ENCODE measurements at places on chromosomes 3 and 15.
A peak's percentile ranks its signal among the peaks of the same experiment; 100 is the strongest.

DNA sequence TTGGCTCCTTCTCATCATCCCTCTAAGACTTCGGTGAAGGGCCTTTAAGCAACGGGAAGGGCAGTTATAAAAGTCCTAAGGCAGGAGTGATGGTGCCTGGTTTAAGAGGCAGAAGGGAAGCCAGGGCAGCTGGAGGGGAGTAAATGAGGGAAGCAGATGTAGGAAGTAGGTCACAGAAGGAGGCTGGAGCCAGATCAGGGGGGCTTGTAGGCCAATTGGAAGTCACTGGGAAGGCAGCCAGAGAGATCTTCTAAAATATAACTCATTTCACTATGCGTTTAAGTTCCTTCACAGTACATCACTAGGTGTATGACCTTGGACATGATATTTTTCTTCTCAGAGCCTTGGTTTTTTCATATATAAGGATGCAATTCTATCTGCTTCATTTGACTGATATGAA, 94.7 kb downstream of the MYH15 start:
- no peak for DNase-seq

- no peak for DNase-seq
These were observed 29.8 kb upstream of the SLC25A36 start for GRCh38 chr3:140911822-140912221.

DNA sequence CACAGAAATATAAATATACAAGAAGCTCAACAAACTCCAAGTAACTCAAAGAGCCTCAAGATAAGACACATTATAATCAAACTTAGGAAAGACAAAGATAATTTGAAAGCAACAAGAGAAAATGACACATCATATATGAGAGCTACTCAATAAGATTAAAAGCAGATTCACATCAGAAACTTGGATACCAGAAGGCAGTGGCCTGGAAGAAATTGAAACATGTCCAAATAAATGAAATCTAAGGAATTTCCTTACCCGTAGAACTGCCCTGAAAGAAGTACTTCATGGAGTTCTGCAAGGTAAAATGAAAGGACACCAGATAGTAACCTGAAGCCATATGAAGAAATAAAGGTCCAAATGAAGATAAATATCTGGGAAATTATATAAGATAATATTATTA, 113.9 kb downstream of the LSAMP start:
- DNase-seq = peak; percentile 13

GRCh38 chr15:99409560-99409959, 156.2 kb upstream of the MEF2A start:
- no peak for DNase-seq

DNA sequence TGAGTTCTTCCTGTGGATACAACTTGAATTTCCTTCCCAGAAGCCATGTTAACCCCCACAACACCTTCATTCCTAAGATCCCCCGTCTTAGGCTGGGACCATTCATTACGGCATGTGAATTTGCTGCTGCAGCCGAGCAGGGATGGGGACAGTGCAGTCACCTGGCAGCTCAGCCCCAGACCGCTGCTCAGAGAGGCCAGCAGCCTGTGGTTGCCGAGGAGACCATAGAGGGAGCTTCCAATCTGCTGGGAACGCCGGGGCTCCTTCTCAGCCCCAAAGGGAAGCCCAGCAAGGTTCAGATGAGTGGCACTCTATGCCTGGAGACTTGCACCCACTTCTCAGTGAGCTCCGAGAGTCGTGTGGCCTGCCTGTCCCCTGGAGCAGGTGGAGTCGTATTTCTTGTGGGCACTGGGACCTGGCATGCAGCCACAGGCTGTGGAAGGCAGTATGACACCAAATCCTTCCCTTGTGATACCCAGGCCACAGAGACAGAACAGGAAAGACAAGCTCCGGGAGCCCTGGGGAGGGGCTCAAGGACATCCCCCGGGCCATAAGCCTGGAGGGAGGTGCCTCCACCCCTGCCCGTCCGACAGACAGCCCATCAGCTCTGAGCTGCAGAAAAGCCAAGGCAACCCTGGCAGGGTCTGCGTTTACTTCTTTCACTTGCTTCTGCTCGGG, 167.3 kb downstream of the FAM43A start:
- no peak for DNase-seq

DNA sequence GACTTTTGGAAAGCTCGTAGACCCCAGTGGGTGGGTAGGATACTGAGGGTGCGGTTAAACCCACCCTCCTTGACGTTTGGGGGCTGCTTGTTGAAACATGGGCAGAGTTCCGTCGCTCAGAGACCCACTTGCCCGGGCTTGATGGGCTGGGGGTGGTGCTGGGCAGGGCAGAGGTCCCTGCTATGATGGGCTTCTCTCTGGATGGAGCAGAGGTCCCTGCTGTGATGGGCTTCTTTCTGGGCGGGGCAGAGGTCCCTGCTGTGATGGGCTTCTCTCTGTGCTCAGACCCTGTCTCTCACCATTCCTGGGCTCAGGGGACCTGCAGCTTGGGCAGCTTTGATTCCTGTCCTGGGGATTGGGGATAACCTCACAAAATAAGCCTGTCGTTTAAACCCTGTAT, 45.2 kb downstream of the FBLN2 start:
- DNase-seq = no peak

- DNase-seq = no peak
These were observed 243.3 kb upstream of the TOPAZ1 start for GRCh38 chr3:43998370-43998835.

- no peak for DNase-seq
These were observed 88.6 kb downstream of the GTPBP8 start for GRCh38 chr3:113079218-113079961.

DNA sequence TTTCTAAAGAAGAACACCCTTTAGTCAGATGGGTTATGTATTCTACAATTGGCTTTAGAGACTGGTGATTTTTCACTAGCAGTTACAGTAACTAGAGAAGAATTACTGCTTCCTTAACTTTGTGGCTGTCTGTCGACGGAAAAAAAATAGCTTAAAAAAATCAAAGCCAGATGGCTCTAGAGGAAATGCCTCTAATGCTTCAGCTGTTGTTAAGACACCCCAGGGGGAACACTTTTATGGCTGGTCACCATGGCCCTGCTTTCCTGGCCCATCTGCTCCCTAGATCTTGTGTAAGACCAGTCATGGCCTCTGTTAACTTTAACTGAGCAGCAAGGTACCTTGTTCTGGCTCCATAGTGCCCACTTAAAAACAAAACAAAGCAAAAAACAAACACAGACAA, 198.6 kb upstream of the PLSCR5 start:
- DNase-seq = peak; percentile 97

- no peak for DNase-seq
These were observed 72.8 kb upstream of the IQSEC1 start for GRCh38 chr3:13145826-13146642.

DNA sequence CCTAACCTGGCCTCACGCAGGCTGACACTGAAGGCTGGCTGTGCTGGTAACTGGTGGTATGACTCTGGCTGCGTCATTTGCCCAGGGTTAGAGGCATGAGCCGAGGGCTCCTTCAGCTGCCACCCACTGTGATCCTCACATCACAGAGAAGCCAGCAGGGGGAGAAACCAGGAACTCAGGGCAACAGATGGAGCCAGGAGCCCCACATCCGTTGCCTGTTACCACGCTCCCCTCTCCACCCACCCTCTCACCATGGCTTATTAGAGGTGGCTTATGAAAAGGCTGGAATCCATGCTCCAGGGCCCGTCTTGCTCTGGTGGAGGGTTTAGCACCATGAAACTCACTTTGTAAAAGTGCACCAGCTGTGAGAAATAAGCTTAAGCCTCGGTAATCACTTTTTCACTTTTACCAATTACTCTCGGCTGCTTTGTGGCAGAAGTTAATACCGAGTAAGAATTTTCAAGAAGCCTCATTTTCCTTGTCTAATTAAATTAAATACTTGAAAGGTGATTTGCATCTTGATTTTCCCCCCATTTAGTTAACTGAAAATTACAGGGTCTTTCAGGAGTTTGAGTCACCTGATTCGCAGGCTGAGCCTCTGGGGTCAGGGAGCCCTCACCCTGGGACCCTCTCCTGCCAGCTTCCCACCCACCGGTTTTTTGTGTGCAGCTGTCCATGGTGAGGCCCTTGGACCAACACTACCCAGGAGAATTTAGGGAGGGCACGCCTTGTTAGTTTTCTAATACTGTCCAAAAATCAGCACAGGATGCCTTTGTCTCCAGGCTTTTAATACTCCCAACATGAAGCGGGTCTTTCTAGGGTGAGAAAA, 60.9 kb downstream of the ASB7 start:
- peak; percentile 43 for DNase-seq

DNA sequence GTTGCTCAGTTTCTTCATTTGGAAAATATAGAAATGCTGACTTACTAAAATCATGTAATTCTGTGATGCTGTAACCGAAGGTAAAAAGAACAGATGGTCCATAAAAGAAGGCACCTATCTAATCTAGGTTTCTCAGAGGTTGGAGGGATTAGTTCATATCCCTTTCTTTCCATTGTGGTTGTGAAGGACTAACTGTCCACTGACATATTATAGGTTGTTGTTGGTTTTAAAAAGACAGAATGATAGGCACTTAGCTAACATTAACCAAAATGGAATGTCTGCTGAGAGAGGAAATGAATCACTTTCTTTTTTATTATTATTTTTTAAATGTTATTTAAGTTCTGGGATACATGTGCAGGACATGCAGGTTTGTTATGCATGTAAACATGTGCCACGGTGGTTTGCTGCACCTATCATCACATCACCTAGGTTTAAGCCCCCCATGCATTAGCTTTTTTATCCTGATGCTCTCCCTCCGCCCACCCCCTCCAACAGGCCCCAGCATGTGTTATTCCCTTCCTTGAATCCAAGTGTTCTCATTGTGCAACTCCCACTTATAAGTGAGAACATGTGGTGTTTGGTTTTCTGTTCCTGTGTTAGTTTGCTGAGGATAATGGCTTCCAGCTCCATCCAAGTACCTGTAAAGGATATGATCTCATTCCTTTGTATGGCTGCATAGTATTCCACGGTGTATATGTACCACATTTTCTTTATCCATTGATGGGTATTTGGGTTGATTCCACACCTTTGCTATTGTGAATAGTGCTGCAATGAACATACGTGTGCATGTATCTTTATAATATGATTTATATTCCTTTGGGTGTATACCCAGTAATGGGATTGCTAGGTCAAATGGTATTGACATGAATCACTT, 45.8 kb downstream of the ALDH1A2 start:
- peak; percentile 46 for DNase-seq

GRCh38 chr3:186775999-186776398, 7.4 kb upstream of the EIF4A2 start:
- no peak for DNase-seq

DNA sequence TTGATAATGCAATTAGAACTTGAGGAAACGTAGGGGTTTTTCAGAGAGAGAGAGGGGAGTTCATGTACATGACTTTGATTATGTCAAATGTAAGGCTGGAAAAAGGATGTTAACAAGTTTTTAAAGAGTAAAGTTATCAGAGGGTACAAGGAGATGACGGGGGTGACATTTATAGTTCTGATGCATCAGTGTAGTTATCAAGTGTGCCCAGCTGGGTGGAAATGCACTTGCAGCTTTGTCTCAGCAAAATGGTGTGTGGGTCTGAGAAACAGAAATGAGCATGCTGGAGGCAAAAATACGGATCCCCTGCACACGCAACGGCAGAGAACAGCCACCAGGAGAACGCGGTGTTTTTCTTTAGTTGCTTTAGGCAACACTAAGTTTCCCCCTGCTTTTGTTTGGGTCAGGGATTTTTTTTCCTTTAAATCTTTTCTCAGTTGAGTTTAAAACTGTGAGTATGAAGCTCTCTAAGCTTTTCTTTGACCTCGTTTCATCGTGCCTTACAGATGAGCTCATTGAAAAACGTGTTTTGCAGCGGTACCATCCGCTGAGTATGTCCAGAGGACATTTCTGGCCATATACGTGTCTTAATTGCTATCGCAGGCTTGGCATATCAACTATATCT, 205.4 kb downstream of the PDZRN3 start:
- DNase-seq = peak; percentile 61

- peak; percentile 83 for DNase-seq
These were observed 92.0 kb downstream of the PLXNA1 start for GRCh38 chr3:127074900-127075360.

DNA sequence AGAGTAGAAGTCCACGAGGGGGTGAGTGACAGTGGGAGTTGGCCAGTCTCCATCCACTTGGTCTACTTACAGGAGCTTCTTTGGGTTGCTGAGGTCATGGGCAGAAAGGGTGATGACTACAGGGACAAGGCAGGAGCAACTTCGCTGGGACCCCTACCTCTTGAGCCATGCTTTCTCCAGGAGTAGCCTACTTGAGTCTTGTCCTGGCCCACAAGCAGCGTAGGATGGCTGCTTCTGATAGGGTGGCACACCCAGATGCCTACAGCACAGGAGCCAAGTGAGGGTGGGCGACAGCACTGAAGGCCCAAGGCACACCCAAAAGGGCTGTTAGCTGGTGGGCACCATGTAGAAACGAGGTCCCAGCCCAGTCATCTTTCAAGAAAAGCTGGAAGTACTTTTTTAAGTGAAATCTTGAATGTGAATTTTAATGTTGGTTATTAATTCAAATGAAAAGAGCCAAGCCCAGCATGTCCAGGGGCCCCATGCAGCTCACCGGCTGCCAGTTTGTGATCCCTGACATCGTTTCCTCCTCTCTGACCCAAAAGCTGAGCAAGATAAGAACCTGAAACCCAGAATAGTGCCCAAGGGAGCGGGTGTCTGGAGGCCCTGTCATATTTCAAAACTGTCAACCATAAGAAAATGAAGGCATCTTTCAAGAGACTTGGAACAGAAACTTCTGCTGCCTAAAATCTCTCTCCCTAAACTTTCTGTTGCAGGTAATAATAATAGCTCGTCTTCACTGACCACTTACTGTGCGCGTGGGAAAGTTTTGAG, 2.2 kb upstream of the CPEB1 start:
- DNase-seq = no peak

DNA sequence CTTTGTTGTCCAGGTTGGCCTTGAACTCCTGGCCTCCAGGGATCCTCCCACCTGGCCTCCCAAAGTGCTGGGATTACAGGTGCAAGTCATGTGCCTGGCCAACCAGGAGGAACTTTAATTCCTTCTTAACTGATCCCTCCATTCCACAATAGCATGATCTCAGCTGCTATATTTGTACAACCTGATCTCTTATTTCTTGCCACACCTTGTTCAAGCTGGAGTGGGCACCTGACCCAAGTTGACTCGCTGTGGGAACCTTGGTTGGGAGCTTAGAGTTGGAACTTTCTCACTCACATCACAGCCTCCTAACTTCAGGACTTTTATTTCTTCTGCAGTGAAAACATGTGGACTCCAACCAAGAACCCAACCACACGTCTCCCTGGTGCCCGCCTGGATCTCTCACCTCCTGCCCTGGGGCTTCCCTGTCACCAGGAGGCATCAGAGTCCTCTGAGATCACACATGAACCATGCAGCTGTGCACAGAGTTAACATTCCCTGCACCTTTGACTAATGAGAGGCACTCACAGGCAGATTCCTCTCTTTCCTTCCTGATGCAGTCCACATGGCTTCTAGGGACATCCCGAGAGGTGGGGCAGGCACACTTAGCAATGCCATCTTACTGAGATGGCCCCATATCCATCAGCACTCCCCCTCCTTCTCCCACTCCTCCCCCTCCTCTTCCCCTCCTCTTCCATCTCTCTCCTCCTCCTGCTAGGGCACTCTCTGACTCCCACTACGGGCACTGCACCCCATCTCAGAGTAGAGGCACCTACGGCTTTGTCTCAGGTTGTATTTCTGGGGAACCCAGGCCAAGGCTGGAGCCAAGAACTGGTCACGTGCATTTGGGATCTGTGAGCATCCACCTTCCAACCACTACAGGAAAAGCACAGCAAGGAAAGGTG, 9.7 kb upstream of the CYFIP1 start:
- peak; percentile 3 for DNase-seq

- DNase-seq = no peak
These were observed 7.7 kb downstream of the ITIH1 start for GRCh38 chr3:52784931-52785590.

GRCh38 chr3:10552631-10552943, 47.2 kb upstream of the ATP2B2 start:
- no peak for DNase-seq

- peak; percentile 51 for DNase-seq
These were observed 2.0 kb downstream of the MGLL start for GRCh38 chr3:127820221-127820825.
